Dorsolateral prefrontal cortex (tissue), 122 donors: ENCODE measurements at places on chromosomes 11 and 22.

GRCh38 chr11:4074266-4074665 is 20.3 kb upstream of the RRM1 start:
- DNase-seq, result no peak

DNA sequence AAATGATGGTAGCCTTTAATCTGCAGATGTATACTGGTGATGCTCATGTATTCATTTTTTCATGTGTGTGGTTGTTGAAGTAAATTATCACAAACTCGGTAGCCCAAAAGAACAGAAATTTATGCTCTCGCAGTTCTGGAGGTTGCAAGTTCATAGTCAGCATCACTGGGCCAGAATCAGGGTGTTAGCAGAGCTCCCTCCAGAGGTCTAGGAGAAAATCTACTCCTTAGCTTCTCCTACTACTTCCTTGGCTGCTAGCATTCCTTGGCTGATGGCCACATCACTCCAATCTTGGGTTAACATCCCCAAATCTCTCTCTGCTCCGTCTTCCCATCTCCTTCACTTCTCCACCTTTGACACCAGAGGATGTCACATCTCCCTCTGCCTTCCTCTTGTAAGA is 45.3 kb upstream of the GALNT18 start:
- no peak for DNase-seq

DNA sequence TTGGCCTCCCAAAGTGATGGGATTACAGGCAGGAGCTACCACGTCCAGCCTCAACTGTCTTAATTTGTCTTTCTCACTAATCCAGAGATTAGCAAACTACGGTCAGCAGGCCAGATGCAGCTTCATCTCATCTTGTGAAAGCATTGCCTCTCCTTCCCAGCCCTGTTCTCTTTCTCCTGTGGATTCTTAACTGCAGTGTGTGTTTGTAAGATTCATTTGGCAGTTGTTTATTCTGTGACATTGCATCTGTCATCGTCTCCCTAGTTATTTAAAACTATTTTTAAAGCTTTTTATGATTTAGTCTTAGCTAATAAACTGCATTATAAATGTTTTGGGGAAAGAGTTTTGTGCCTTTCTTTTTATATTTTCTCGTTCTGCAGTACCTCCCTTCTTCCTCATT is 29.2 kb downstream of the RNF169 start:
- DNase-seq, result no peak

- no peak for DNase-seq
Measured at GRCh38 chr11:34886609-34887008, 29.6 kb downstream of the APIP start.

DNA sequence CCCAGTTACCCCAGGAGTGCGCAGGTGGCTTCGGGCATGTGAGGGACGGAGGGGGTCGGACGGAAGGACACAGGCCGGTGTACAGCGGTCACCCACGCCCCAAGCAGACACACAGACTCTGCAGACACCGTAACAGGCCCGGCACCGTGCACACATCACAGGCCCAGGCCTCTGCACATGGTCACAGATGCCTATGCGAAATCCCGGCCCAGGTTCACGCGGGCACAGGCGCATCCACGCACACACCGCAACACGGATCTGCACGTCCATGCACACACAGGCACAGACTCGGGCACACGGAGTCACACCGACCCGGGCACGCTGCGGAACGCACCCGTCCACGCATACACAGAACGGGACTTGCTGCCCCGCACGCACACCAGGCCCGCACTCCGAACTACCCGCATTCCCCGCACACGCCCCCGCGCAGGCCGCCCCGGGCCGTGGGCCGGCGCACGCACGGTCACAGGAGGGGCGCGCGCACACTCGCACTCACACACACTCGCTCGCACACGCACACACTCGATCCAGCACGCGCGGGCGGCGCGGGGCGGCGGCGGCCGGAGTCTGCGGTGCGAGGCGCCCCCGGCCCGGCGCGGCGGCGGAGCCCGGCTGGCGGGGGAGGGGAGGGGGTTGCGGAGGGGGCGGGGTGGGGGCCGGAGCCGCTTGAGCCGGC is at the start of gene MGAT3:
Gene MGAT3, plus strand, starts transcription at position 491 of the 676 bp plus-strand sequence. CDS start 30,336 bp downstream, outside the sequence.
- no peak for DNase-seq
